Epithelial cell of proximal tubule (primary cell): ENCODE measurements at places on chromosomes 3 and 15. TPM values are rescaled to one million over a fixed set of nuclear protein-coding genes. Genes with fewer than 3 reads are reported as not detected.

CHL1 gene
- 0.17 TPM in 1 of 2 replicates, not detected in the other for total RNA-seq

DNA sequence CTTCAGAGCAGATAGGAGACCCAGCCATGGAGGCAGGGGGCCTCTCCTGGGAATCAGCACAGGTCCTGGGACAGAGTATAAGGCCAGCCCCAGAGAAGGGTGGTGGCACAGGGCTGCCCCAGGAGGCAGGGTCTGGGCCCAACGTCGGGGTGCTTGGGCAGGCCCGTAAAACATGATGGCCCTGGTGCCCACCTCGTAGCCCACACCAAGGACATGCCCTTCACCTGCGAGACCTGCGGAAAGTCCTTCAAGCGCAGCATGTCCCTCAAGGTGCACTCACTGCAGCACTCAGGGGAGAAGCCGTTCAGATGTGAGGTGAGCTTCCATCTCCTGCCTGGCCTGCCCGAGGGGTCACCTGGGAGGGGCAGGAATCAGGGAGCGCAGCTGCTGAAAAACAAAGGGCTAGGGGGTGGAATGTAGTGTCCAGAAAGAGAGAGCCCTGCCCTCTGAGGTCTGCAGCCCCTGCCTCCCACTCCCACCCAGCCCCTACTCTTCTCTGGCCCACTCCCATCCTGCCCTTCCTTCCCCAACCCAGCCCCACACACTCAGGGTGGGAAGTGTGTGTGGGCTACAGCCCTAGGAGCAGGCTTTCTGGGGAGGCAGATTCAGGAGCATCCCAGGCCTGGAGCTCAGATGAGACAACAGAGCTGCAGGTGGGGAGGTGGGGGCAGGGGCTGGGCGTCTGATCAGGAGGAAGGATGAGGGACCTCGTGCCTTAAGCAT is 9.5 kb downstream of the ZBTB47 start:
- DNase-seq, result no peak

GRCh38 chr15:66964111-66964738 is 101.2 kb upstream of the SMAD3 start:
- DNase-seq, result no peak

PLS1 gene
- total RNA-seq, result 30.5 and 36.4 TPM in 2 replicates

GRCh38 chr3:12973827-12974226 is 99.4 kb downstream of the IQSEC1 start:
- no peak for DNase-seq

FSTL1 gene
- total RNA-seq, result 179 and 235 TPM in 2 replicates

- DNase-seq, result no peak
These were observed 68.0 kb upstream of the AP4E1 start for GRCh38 chr15:50840520-50840919.

GRCh38 chr3:107846279-107846852 is 244.5 kb downstream of the CD47 start:
- DNase-seq, result no peak

DNA sequence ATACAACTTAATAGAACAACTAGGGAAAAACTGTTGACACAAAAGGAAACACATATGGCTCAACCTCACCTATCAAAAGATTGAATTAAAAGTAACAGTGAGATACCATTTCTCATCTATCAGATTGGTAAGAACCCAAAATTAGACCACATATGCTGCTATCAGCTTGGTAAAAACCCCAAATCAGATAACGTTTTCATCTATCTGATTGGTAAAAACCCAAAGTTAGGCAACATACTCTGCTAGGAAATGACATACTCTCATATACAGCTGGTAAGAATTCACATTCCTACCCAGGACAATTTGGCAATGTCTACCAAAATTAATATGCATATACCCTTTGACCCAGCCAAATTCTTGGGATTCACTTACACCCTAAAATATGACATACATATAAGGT is 26.3 kb downstream of the NRG4 start:
- no peak for DNase-seq

ARNT2 gene
- 9.1 and 11.1 TPM in 2 replicates for total RNA-seq

SLC41A3 gene
- 25.5 and 41.6 TPM in 2 replicates for total RNA-seq

BNC1 gene
- 10.6 and 16.4 TPM in 2 replicates for total RNA-seq

GRCh38 chr3:46460051-46460450 is 4.7 kb downstream of the LTF start:
- DNase-seq, result no peak

- no peak for DNase-seq
These were observed 38.6 kb downstream of the ATP1B3 start for GRCh38 chr3:141915016-141915415.

DNA sequence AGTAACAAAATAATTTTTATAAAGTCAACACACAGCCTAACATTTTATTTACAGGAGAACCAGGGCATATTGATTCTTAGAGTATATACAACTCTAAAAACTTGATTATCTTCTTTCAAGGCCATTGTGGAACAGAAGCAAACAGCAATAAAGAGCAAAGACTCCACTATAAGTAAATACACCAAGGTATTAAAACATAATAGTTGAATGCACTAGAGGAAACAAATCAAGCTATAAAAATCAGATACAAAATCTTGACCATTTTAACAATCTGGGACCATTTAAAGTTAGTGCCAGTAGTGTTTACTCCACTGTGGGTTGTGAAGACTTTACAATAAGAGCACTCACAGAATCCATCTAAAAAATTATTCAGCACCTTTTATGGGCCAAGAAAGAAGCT is 323.6 kb downstream of the AGBL1 start:
- no peak for DNase-seq

ATP6V1A gene
- 40.4 and 42.2 TPM in 2 replicates for total RNA-seq

CD200 gene
- 3.8 and 3.9 TPM in 2 replicates for total RNA-seq

GRCh38 chr15:70670680-70671079 is 92.7 kb downstream of the UACA start:
- DNase-seq, result no peak

- DNase-seq, result no peak
These were observed 1003.2 kb downstream of the ROBO1 start for GRCh38 chr3:78764634-78765033.

- no peak for DNase-seq
These were observed 42.2 kb downstream of the BHLHE40 start for GRCh38 chr3:5021116-5022092.

ZBED2 gene
- total RNA-seq, result 2.4 and 14.7 TPM in 2 replicates

MAGEL2 gene
- total RNA-seq, result 0.07 and 0.23 TPM in 2 replicates

DNA sequence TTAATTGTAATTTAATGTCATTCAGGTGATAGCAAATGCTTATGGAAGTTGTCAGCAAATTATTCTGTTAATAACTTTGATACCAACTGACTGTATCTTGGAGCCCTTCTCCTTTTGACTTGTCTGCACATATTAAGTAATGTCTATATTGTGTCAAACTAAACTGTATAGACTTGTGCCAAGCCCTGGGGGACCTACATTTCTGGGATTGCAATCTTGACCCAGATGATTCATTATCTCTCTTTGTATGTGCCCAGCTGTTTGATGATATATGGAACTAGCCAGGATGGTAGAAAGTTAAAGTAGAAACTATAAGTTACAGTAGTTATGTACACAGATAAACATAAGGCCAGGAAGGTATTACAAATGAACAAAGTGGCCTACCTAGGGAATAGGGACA is 402.8 kb upstream of the RARB start:
- DNase-seq, result no peak

- no peak for DNase-seq
These were observed 11.0 kb downstream of the VILL start for GRCh38 chr3:38001456-38002081.

DNA sequence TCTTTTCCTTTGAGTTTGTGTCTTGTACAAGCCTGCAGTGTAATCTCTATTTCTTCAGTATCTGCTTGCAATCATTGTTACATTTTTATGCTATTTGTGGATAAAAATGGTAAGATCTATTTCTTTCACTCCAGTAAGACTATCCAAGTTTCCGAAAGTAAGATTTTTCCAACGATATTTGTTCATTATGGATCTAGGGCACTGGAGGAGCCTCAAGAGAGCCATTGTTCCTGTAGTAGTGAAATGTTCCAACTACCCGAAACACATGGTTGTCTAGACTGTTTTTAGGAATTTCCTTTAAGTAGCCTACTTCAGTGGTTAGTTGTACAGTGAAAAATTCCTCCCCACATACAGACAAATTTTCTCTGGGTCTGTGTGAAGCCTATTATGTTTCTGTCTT is 597.4 kb downstream of the RSL24D1 start:
- no peak for DNase-seq

LSAMP gene
- 0.87 and 5.1 TPM in 2 replicates for total RNA-seq

GOLGA8S gene
- total RNA-seq, result not detected in 2 replicates
